ENCODE measurements at places on chromosomes 5 and 9.

GRCh38 chr9:114945616-114946412, 15.4 kb upstream of the TNFSF8 start:
- no peak for DNase-seq

- no peak for DNase-seq
These were observed 84.5 kb downstream of the TMEM167A start for GRCh38 chr5:82992646-82993045.

DNA sequence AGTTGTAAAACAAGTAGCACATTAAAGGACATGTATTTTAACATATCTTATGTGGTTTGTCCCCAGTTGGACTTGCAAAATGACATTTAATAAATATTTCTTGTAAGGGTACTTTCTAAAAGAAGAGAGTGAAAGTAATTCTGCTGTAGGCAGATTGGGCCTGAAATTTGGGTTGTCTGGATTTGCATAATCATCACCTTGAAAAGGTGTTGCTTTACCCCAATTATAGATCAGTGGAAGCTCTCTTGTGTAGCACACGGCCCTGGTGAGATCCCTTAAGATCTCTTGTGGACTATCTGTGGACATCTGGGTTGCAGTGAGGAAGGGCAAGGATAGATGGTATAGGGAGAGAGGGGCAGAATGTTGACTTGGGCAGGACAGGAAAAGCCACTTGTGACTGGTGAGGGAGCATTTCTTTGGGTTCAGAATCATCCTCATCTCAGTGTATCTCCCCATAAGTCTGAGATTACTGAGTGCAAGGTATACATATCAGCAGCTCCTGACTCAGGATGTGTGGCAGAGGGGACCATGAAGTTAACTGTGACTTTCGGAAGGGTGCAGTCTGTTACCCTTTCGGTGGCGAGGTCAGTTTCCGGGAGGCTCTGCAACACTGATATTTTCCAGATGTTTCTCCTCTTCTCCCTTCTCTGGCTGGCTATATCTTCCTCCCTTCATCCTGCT, 2.0 kb upstream of the TNFAIP8 start:
- no peak for DNase-seq

- no peak for DNase-seq
These were observed 11.8 kb downstream of the QRFP start for GRCh38 chr9:130884542-130885483.

DNA sequence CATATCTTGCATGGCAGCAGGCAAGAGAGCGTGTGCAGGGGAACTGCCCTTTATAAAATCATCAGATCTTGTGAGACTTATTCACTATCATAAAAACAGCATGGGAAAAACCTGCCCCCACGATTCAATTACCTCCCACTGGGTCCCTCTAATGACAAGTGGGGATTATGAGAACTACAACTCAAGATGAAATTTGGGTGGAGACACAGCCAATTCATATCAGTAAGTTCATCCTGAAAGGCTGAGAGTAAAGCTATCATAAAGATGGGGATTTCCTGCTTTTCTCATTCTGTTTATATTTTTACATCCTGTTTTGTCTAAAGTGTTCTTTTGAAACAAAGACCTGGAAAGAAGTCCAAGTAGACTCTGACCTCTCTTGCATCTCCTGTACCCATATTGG, 28.9 kb upstream of the IL33 start:
- DNase-seq: no peak
